ENCODE measurements at places on chromosomes 12 and 14.

GRCh38 chr12:401235-402028 is at the start of gene CCDC77:
TSS of gene CCDC77 (plus strand) at chr12:401644. CDS start at chr12:409384, 7,740 bp downstream.
- DNase-seq: peak; percentile 90

- no peak for DNase-seq
Observed at GRCh38 chr12:107228076-107228475, 134.7 kb upstream of the CRY1 start.

GRCh38 chr12:65827342-65827741 is 3.1 kb downstream of the HMGA2 start:
- DNase-seq: no peak

- no peak for DNase-seq
Observed at GRCh38 chr14:94961386-94962165, 191.7 kb upstream of the GSC start.

GRCh38 chr12:95336387-95337067 is 118.9 kb downstream of the VEZT start:
- no peak for DNase-seq

GRCh38 chr14:75543253-75543652 is 21.0 kb downstream of the BATF start:
- no peak for DNase-seq

- DNase-seq: no peak
Observed at GRCh38 chr12:49138587-49138986, 7.4 kb upstream of the TUBA1B start.

- no peak for DNase-seq
Observed at GRCh38 chr12:92628476-92628875, 74.3 kb upstream of the PLEKHG7 start.

GRCh38 chr12:7304456-7304855 is 584 bp downstream of the ACSM4 start:
- no peak for DNase-seq

DNA sequence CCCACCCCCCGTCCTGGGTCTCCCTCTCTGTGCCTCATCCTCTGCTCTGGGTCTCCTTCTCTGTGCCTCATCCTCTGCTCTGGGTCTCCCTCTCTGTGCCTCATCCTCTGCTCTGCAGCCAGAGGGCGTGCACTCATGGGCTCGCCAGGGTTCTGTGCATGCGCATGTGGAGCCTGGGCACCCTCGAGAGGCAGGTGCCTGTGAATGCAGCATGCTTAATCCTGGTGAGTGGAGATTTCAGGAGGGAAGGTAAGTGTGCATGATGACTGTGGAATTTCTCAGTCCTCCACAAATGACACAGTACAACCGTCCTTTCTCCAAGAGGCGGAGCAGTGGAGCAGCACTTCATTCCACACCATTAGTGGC is 65.2 kb downstream of the EP400 start:
- DNase-seq: no peak

GRCh38 chr14:60509438-60510253 is 700 bp downstream of the SIX6 start:
- DNase-seq: no peak

DNA sequence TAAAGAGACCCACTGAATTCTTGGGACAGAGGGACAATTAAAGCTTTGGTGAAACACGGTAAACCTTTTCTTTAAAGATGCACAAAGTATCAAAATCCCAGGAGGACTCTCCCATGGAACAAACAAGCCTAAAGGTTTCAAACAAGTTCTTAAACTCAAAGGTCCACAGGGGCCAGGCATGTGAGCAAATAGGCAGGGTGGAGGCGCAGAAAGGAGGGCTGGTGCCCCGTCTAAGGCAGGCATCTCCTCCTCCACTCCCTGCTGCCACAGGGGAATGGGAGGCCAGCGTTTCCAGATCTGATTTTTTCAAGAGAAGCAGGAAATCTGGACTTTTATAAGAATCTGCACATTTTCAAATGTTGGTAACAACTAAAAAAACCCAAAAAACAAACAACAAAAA is 7.6 kb downstream of the RPS6KL1 start:
- no peak for DNase-seq

GRCh38 chr14:95504135-95505029 is 12.1 kb downstream of the SYNE3 start:
- no peak for DNase-seq

DNA sequence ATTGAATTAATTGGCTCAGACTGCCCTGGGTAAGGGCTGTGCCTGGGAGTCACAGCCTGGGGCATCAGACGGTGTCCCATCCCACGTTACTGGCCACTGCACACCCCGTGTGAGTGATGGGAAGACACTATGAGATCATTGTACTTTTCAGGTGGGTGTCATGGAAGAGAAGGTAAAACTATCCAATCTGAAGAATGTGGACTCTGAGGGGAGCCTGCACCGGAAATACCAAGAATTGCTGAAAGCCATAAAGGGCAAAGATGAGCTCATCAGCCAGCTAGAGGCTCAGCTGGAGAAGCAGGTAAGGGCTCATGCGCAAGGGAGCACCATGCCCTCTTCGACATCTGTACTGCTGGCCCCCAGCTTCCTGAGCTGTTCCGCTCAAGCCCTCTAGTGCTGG is 24.0 kb downstream of the PLEKHH1 start:
- DNase-seq: no peak

DNA sequence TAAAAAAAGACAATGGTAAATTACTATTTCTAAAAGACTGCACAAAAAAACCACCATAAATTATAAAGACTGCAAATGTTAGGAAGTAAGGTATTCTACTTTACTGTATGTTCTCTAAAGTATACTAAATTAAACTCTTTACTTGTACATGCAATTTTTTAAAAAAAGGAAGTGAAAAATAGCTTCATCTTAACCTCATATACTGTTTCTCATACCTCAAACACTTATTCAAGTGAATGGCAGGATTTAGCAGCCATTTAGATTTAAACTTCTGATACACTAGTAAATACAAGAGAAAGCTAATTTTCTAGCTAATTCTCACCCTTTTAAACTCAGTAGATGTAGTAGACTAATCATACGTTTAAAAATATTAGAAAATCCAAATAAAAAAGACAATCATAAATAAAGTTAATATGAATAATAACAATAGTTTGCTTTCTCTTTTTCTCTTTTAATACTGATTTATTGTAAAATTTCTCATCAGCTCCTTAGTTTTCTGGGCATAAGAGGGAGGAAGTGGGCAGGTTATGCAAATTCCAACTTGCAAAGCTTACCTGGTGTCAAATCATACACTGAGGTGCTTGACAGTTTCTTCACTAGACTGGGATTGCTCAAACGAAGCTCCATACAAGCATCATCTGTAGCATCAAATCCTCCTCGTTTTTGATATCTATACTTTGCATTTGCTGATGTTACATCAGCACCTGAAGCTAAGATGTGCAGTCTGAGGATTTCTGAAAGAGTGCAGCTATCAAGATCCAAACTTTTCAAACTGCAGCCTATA is 71.0 kb upstream of the CFL2 start:
- DNase-seq: no peak

GRCh38 chr12:28054583-28054982 is 82.0 kb upstream of the PTHLH start:
- no peak for DNase-seq

- peak; percentile 31 for DNase-seq
Observed at GRCh38 chr12:32533971-32534590, 134.7 kb downstream of the FGD4 start.

Data from inflammatory macrophage treated with lipopolysaccharide for 1 hour (primary cell).